Activated CD4-positive, alpha-beta T cell treated with anti-CD3 and anti-CD28 coated beads, Interleukin-2, Interleukin-6, amounts not matched to agents 100 ng/mL and 50 ng/mL, durations not matched to agents 16 hours and 8 hours (primary cell): ENCODE measurements at places on chromosomes 11 and 22.

DNA sequence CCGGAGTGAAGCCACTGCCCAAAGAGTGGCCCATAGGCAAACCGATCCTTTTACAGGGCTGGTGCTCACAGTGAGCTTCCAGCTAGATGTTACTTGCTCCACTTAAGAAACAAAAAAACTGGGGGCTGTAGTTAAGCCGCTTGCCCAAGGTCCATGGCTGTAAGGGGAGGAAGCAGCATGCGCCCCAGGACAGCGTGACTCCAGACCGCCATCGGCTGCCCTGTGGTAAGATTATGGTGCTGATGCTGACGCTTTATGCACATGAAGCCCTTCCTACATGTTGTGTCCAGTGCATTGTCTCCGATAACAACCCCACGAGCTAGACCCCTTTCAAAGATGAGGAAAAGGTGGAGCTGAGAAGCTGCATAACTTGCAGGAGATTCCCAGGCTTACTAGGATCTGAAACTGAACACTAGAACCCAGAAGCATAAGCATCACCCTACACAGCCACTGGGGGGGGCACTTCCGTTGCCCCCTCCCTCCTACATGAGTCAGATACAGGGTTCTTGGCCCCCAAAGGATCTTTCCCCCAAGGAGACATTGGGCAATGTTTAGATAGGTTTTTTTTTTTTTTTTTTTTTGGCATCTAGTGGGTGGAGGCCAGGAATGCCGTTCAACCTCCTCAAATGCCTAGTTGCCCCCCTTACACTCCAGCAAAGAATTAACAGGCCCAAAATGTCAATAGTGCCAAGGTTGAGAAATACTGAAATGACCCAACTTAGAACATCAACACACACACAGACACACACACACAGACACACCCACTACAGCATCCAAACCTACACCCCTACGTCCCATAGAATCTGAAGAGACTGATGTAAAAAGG lies 53.9 kb downstream of the MN1 start:
- DNase-seq = no peak

DNA sequence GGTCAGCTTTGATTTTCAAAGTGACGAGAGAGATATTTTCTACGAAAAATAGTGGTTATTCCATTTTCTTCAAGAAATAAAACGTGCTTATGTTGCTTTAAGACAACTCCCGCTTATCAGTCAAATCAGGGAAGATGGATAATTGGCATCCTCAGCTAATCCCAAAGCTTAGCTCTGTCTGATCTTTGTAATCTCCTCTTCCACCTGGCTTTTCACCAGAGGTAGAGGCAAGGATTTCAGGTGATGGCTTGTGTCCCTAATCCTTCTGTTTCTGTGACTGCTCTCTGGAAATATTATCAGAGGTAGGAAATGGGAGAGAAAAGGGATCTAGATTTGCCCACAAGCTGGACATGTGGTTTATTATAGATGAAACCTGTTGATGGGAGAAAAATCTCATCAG lies 78.9 kb downstream of the DBX1 start:
- no peak for DNase-seq

DNA sequence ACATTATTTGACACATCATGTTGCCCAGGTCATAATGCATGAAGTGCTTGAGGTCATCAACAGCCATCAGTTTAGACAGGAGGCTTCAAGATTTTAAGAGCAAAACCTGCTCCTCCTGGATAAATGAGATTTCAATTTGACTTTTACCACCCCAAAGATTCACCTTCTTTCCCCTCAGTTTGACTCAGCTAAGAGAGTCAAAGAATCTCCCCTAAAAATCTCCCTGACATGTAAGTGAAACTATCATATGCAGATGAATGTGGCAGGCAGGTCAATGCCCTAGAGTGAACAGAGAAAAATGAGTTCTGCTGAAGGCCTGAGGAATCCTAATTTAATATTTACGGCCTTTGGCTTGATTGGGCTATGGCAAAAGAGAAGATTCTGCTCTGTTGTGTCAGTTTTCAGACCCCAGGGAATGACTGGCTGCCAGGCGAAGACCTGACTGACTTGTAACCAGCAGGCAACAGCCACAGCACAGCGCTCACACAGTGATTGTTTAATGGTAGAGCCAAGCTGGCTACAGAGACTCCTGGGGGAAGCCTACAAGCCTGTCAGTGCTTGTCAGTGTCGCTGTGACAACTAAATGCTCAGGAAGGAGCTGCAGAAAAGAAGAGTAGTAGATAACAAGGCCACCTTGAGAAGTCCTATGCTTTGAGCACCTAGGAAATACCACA lies 491.2 kb upstream of the LRRC4C start:
- DNase-seq = no peak

- DNase-seq = peak; percentile 67
Measured at GRCh38 chr11:43852057-43852636, 28.5 kb upstream of the ALKBH3 start.

DNA sequence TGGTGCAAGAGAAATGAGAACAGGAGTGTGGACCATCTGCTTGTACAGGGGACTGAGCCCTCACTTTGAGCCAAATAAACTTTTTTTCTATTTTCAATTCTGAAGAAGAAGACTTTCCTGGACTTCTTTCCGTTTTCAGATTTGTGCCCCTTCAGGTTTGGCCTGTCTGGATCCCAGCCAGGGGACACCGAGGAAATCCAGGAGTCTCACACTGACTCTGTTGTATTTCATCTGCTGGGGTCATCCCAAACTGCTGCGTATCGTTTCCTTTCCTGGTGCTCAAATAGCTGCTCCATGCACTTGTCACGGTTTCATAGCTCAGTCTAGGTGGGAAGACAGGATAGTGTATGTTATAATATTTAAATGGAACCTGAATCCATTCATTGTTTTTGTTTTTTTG lies 51.7 kb downstream of the GGTLC2 start:
- no peak for DNase-seq

DNA sequence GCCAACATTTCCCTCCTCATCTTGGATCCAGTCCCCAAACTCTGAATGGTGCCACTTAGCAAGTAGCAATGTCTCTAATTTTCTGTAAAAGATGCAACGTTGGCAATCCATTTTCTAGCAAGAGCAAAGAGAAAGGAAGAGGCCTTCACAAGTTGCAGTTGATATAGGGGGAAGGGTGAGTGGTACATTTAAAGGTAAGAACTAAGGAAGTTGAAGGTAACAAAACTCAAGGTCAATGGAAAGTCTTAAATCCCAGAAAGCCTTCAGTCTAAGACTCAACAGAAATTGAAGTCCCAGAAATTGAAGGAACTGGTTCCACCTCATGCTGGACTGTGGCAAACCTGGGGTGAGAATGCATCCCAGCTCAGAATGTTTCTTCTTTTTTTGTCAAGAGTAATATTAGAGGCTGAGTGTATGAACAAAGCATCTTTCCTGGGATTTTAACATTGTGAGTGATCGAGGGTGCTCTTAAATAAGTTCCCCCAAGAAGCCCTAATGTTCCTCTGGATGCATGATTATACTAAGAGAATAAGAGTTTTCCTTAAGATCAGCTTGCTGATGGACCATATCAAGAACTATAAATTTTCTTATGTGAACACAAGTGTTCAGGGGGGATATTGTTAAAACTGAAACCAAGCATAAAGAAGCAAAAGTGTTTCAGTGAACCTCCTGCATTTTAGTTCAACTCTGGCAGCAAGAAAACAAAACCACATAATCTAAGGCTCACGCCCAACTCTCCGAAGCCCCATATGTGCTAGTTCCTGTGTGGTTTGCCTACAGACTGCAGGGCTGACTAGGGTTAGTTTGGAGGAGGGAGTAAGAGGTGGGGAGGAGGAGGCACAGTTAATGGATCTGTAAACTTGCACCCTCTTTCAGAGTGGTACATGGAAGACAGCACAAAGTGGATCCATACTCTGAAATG lies at the start of gene GRAP2:
Gene GRAP2, plus strand, starts transcription at position 779 of the 922 bp plus-strand sequence. CDS start 46,023 bp downstream, outside the sequence.
- DNase-seq = peak; percentile 92

DNA sequence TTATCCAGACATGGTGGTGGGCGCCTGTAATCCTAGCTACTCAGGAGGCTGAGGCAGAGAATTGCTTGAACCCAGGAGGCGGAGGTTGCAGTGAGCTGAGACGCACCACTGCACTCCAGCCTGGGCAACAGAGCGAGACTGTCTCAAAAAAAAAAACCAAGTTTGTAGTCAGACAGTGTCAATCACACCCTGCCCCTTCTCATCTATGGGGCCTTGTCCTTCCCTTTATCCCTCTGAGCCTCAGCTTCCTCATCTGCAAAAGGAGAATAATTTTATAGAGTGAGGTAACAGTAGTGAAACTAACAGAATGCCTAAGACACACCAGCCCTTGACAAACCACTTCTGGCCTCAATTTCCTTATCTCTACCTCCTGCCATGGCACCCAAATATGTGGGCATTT lies 10.7 kb downstream of the BCL9L start:
- DNase-seq = no peak

DNA sequence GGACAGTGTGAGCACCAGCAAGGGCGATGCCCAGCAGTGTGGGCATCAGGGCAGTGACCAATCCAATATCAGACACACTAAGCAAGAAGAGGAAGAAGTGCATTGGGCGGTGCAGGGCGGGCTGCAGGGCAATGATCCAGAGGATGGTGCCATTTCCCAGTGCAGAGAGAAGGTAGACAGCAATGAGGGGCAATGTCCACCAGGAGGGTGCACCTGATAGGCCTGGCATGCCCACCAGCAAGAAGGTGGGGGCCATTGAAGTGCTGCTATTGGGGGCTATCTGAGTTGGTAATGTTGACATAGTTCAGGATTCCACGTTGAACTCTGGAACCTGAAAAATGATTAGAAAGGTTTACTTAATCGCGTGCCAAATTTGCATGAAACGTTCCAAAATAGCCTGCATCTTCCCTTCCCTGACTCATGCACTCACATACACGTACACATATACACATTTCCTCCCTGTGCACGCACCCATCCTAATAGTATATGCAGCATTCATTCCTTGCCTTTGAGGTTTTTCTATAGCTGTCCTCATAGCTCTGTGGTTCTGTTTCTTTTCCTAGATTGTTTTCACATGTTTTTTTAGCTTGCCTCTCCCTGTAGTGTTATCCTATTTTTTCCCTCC lies at the start of gene OR51S1:
Gene OR51S1, minus strand, starts transcription at position 301 of the 625 bp plus-strand sequence. Its CDS starts 0 bp downstream, at position 301.
- DNase-seq = no peak

DNA sequence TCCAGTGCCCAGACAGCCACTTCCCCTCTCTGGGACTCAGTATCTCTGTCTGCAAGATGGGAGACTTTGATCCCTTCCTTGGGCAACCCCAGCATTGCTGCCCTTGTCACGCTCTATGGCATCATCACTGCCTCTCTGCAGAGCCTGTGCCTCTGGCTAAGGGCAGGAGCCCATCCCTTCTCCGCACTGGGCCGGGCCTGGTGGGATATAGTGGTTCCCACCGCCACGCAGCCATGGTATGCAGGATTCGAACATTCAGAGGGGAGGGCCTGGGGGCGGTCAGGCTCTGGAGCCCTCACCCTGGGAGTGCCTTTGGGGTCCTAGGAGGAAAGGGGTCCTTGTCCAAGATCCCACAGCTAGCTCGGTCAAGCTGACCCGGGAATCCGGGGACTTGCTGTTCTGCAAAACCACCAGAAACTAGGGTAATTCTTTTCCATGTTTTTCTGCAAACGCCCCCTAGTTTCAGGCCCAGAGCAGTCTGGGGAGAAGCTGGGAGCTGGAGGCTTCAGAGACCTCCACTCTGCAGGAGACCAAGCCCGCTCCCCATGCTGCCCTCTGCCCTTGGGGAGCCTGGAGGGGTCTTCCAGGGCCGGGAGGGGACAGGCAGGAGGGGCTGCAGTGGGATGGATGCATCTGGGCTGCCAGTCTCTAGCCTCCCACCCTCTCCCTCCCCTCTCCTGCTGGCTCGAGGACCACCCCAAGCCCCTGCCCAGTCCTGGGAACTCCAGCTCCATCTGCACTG lies 24.4 kb upstream of the CBX7 start:
- no peak for DNase-seq

- DNase-seq = no peak
Measured at GRCh38 chr11:10309163-10310093, 4.6 kb downstream of the ADM start.

DNA sequence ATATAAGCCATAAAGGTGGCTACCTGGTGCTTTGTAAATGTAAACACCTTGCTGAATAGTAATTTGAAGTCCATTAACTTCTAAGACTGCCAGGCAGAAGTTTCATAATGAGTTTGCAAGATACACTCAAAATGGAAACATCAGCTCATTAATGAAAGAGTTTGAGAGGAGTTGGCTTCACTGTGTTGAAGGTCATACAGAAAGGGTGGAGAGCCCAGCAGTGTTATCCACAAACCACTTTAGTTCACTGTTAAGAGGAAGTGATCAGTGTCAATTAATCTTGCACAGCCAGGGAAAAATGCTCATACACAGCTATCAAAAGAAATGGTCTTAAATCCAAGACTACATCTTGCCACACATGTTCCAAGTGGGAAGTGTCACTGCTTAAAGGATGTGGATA lies 689.4 kb downstream of the JRKL start:
- DNase-seq = no peak

DNA sequence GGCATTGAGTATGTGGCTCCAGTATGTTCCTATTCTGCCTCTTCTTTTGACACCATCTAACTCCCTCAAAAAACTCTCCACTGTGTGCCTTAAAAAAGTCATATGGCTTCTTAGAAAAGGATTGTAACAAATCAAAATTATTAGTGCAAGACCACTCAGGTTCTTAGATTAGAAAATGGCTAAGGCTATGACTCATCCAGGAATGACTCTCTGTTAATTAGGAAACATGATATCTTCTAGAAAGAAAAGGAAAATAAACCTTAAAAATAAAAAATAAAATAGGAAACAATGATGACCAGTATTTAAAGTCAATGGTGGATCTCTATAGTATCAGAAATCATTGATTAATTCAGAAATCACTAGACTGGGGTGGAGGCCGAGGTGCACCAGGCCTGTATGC lies 21.7 kb downstream of the SLC25A17 start:
- no peak for DNase-seq

DNA sequence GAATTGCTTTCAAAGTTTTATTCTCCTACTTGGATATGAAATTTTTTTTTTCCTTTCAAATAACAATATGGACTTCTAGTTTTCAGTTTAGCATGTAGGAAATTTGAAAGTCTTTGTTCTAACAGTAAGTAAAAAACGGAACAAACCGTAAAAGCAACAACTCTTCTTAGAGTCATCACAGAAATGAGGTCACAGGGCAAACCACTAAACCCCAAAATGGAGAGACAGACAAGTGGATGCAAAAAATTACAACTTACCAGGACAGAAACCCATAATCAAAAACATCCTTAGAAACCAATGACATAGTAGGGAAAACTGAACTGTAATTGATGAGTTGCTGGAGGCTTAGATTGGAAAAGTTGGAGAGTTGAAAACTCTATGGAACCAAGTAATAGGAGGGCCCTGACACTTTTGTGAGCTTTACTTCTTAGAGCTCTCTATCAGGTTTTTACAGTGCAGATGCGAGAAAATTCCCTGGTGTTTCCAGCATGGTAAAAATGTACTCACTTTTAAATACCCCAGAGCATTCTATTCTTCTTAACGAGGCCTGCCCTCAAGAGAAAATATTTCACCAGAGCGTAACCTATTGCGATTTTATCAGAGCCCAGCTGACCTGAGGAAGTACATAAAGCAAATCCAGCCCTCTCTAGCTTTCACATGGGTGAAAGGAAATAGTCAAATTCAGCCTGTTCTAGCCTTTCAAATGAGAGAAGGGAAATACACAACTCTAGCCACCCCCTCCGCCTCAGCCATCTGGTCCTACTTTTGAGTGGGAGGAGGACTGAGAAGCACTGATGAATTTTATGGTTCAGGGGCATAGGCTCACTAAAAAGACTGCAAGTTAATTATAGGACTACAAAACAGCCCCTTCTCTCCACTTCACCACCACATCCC lies 39.1 kb downstream of the CASP12 start:
- no peak for DNase-seq

- DNase-seq = no peak
Measured at GRCh38 chr11:803770-804598, 1.0 kb downstream of the PIDD1 start.

GRCh38 chr22:40819599-40820140 lies 524 bp upstream of the SLC25A17 start:
- DNase-seq = peak; percentile 15

- peak; percentile 47 for DNase-seq
Measured at GRCh38 chr22:28799606-28800307, 612 bp downstream of the XBP1 start.
